ENCODE measurements at places on chromosomes 7 and 10.

DNA sequence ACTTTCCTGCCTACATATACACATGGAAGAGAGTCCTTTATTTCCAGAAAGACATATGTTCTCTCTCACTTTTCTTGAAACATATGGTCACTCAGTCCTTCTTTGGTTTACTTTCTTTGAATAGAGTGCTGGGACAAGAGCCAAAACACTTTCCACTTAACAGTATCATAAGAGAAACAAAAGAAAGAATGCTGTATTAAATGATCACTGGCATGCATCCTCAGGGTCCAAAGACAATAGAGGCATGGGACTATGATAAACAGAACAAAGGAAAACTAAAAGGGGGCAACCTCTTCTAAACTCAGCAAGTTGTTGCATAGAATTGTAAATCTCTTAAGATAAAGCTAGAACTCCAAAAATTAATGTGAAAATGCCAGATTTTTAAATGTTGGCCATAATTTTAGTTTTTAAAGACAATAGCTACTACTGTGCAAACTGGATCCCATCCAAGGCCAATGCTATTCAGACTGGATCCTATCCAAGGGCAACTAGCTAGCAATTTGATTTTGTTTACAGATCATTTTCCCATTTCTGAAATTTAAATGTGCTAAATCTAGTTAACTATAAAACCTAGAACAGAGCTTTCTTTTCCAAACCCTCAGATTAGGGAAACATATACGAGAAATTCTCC is 687.5 kb downstream of the SORCS3 start:
- DNase-seq, result no peak

DNA sequence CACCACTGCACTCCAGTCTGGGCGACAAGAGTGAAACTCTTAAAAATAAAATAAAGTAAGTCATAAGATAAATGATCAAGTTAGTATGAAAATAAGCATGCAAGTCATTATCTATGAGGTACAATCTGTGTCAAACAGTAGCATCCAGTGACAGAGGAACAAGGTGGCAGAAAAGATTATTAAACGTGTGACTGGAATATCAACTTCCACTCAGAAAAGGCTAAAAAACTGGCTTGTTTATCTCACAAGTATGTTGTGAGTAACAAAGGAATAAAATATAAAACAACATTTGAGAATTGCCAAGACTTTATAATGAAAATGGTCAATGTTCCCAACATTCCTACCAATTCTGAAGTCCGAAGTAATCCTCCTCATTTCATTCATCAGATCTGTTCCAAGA is 30.3 kb downstream of the ITGB1 start:
- no peak for DNase-seq

GRCh38 chr7:2253021-2253420 is 11.0 kb downstream of the NUDT1 start:
- DNase-seq, result no peak

DNA sequence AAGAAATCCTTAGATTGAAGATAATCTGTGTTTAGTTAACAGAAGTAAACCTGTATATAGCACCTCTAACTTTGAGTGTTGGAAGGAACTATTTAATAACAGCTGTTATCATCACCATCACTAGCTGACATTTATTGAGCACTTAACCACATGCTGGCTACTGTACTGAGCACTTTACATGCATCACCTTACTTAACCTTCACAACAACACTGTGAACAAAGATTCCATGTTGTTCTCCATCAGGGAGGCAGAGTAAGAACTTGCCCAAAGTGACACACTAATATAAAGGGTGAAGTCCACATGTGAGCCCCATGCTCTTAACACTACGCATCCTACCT is 182.2 kb downstream of the ST7 start:
- no peak for DNase-seq

DNA sequence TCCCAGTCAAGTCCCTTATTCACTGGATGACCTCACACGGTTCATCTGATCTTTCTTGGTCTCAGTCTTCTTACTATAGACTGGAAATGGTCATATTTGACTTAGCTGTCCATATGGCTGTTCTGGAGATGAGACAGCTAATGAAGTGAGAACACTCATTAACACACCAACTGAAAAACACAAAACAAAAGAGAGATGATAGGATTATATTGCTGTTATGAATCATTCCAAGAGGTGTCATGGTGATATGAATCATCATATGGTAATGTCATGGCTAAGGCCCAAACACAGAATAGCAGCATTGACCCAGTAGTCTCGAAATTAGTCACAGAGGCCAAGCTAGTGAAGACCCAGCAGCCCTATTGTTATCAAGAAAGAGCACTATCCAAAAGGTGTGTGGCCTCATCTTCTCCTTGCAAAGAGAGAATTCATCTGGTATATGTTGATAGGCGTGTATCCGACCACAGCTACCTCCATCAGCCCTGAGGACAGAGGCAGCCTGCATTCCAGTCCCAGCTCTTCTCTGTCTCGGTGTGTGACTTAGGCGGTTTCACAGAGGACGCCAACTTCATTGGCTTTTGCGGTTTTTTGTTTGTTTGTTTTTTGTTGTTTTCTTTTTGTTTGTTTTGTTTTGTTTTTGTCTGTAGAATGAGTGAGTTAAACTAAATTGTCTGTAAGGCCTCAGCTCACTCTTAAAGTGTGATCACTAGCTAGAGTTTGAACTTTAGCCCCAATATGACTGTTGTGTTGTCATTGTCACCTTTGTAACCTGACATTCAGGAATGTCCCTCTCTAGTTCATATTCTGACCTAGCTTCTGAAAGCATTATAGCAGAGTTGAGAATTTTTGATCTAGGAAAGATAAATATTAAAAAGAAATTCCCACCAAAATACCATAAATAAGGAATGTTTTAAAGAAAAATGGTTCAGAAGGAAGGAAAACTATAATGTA is 97.4 kb upstream of the PDCD4 start:
- no peak for DNase-seq

DNA sequence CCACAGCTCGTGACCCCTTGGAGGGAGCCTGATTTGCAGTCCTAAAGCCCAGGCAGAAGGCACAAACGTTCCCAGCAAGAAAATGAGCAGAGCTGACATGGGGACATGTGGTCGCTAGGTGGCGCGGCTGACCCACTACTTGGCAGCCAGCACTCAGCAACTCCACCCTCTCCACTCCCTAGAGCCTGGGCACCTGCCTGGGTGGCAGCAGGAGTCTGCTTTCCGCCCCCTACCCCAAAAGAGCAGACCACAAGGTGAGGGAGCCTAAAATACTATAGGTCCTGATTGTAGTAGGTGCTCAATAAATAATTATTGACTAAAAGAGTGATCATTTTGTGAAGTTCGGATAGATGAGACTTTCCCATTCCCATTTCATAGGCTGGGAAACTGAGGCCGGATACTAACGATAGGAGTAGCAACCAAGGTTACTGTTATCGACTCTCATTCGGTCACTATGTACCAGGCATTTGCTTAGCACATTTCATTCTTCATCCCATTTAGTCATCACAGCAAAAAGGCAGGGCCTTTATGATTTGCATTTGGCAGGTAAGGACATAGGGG is 57.4 kb downstream of the NEUROG3 start:
- DNase-seq, result peak; percentile 73

DNA sequence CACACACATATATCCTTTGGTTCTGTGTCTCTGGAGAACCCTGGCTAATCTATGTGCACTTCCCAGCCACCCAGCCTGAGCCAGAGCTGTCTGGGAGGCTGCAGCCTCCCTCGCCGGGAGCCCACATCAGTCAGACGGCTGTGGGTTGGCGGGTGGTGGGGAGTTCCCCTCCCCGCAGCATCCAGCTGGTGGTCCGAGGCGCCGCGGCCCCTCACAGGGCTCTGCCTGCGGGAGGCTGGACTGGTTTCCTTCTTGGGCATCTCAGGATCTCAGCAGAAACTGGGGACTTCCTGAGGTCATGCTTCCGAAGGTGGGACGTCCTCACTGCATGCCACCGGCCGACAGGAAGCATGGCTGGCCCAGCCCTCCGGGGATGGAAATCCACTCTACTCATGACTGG is 22.0 kb upstream of the PSMG3 start:
- DNase-seq, result no peak

DNA sequence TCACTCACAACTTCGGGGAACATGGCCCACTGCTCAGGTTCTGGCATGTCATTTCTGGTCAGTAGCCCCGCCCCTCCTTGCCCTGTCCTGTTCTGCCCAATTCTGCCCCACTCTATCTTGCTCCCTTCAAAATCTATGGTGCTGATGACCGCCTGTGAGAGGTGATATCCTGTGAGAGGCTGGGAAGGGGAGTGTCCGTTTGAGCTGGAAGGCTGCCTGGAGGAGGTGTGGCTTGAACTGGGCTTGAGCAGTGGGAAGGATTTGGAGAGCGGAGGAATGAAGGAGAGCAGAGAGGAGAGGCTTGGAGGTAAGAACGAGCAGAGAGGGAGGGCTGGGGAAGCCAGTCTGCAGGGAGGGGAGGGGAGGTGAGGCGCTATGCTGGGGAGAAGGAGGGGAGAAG is 145.3 kb downstream of the RPS24 start:
- DNase-seq, result peak; percentile 19

- no peak for DNase-seq
These were observed 14.3 kb downstream of the PRTFDC1 start for GRCh38 chr10:24938076-24938475.

- DNase-seq, result no peak
These were observed 520.7 kb downstream of the SORCS3 start for GRCh38 chr10:105161767-105162166.

DNA sequence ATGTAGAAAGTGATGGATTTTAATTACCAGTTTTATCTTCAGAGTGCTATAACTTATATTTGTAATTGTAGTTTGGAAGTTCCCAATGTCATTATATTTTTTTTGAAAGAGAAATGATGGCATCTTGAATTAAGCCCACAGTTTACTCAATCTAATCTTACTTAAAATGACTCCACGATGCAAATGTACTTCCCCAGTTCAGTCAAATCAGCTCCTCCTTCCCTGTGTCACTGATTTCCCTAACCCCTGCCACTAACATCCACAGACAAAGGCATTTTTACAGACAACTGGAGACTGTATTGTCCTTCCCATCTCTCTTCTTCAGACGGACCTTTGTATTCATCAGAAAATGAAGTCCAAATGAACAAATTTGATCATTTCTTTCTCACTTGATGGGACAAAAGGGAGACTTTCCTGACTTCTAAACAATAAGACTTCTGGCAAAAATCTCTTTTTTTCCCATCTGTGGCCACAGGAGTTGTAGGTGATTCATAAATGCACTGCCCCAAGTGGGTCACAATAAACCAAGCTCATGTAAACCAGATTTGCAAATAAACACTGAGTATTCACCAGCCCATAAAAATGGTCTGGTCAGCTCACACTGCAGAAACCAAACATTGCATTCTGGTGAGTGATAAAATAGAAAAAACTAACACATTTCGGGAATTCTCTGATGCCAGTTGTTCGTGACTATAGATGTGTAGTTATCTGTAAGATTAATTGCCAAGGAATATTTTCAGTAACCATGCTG is 162.9 kb downstream of the FANK1 start:
- DNase-seq, result no peak

DNA sequence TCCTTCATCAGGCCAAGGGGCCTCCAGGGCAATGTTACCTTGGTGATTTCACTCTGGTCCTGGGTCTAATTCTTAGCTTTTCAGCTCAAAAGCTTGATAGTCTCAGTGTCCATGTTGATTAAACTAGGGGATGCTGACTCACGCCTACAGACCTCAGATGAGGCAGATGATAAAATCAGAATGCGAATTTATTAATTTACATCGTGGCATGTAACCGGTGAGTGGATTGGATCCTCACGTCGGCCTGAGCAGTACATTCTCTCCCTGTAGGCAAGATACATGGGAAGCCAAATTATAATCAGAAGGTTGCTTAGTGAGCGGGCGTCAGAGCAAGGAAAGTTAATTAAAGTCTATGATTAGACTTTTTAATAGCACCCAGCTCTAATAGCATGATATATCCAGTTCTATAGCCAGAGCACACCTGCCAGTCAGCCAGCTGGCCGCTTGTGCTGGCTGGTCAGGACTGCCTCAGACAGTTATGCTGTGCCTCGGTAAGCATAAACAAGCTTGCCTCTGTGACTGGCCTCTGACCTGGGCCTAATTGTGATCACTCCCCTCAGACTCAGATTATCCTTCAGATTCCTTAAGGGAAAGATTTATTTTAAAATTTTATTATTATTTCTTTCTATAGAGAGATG is 20.2 kb upstream of the CPA5 start:
- DNase-seq, result no peak

GRCh38 chr10:80540981-80541750 is 3.5 kb downstream of the SH2D4B start:
- no peak for DNase-seq

DNA sequence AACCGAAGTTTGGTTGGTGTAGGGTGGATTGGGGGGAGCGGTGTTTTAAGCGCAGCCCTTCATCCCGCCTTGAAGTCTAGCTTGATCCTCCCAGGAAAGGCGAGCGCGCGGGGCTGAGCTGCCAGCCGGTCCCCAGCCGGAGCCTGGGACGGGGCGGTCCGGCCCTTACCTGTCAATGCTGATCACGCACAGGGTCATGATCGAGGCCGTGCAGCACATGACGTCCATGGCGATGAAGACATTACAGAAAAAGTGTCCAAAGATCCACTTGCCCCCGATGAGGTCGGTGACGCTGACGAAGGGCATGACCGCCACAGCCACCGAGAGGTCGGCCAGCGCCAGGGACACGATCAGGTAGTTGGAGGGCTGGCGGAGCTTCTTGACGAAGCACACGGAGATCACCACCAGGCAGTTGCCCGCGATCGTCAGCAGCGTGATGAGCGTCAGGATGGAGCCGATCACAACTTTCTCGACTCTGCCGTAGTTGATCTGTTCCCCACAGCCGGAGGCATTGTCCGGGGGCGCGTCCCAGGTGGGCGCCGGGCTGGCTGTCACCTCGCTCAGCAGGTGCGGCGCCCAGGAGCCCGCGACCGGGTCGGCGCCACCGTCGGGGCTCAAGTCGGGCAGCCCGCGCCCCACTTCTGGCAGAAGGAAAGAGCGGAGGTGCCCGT is 740 bp downstream of the HTR7 start:
- DNase-seq, result peak; percentile 88

GRCh38 chr7:150665896-150666295 is 19.6 kb upstream of the GIMAP2 start:
- DNase-seq, result no peak

GRCh38 chr10:1057106-1057657 is 997 bp downstream of the WDR37 start:
- DNase-seq, result no peak

DNA sequence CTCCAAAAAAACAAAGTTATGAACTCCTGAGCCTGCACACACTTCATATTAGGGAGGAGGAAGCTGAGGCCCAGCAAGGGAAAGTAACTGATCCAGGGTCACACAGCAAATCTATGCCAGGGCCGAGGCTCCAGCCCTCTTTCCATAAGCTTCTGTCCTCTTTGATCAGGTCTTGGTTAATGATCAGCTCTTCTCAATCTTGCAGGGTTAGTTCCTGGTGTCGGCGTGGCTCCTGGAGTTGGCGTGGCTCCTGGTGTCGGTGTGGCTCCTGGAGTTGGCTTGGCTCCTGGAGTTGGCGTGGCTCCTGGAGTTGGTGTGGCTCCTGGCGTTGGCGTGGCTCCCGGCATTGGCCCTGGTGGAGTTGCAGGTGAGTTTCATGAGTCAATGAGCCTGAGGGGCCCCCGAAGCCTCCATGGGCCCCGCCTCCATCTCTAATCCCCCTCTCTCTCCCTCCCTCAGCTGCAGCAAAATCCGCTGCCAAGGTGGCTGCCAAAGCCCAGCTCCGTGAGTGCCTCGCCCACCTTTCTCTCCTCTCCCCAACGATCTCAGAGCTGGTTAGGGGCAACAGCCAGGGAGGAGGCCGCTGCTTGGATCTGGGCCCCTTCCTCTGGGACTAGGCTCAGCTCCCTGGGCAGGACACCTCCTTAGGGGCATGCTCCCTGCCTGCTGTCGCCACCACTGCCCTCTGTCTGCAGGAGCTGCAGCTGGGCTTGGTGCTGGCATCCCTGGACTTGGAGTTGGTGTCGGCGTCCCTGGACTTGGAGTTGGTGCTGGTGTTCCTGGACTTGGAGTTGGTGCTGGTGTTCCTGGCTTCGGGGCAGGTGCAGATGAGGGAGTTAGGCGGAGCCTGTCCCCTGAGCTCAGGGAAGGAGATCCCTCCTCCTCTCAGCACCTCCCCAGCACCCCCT is 23.7 kb upstream of the LIMK1 start:
- DNase-seq, result peak; percentile 70
